Stimulated activated CD4-positive, alpha-beta T cell treated with anti-CD3 and anti-CD28 coated beads, Interleukin-12 subunit alpha, Interleukin-12 subunit beta, amount 100 ng/mL, for 4 hours (primary cell): ENCODE measurements at places on chromosomes 12 and 14.
A peak's percentile ranks its signal among the peaks of the same experiment; 100 is the strongest.

GRCh38 chr12:3342051-3342450, 149.0 kb upstream of the PRMT8 start:
- no peak for DNase-seq

- DNase-seq: peak; percentile 28
Measured at GRCh38 chr12:46373301-46374296, 1.0 kb upstream of the SLC38A2 start.

- DNase-seq: no peak
Measured at GRCh38 chr12:64681200-64682052, 71.1 kb downstream of the RASSF3 start.

- DNase-seq: no peak
Measured at GRCh38 chr14:22320362-22320750, 268.7 kb downstream of the DAD1 start.

DNA sequence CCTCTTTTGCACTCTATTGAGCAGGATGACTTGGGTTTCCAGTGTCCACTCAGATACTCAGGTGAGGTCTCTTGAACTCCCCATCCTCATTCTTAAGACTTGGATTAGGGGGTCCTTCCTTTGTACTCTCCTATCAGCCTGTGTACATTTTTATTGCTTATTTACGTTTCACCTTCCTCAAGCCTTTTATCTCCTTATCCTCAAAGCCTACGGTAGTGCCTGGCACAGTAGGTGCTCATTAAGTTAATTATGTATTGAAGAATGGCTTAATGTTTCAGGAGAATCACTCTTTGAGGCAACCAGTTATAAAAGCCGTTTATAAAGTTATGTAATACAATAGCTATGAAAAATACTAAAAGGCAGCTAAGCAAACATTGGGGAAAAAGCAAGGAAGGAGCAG, 315.7 kb downstream of the NPAS3 start:
- DNase-seq: no peak

- DNase-seq: no peak
Measured at GRCh38 chr12:1792406-1792805, 28.0 kb upstream of the LRTM2 start.

GRCh38 chr14:105087308-105087962, 22.2 kb upstream of the GPR132 start:
- DNase-seq: no peak

DNA sequence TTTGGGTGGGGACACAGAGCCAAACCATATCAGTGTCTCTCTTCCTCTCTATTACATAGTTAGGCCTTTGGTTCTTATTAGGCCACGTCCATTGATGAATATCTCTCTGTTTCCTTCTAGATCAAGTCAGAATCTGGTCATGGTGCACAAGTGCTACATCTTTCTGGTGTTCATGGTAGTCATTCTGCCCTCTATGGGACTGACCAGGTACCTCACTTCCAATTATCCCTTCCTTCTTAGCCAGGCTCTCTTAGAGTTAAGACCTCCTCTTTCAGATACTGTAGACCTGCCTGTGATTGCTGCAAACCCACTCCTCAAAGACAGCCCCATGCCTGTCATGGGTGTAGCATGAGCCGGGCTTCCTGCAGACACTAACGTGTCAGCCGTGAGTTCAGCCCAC, 25.2 kb downstream of the NGB start:
- no peak for DNase-seq

DNA sequence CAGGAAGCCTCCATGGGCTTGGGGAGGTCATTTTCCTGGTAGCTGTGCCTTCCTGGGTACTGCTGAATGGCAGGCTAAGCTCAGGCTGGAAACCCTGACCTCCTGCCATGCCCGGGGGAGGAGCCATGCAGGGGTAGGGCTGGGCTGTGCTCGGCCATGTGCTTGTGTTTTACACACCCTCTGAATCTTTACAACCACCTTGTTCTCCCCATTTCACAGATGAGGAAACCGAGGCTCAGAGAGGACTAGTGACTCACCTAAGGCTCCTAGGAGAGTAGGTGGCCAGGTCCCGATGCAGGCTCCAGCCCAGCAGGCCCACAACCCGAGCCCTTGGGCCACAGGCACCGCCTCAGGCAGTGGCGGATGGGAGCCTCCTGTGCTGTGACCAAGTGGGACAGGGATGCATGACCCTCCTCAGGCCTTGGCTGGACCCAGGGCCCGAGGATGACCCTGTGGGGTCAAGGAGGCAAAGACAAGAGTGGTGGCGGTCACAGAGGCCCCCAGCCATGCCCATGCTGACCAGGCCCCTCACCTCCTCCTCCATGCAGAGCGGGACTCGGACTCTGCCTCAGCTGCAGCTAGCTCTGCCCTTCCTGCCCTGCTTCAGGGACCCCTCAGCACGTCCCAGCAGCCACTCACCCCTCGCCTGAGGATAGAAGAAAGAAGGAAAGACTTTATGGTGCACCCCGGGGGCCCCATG, 136.1 kb downstream of the CALM1 start:
- no peak for DNase-seq

DNA sequence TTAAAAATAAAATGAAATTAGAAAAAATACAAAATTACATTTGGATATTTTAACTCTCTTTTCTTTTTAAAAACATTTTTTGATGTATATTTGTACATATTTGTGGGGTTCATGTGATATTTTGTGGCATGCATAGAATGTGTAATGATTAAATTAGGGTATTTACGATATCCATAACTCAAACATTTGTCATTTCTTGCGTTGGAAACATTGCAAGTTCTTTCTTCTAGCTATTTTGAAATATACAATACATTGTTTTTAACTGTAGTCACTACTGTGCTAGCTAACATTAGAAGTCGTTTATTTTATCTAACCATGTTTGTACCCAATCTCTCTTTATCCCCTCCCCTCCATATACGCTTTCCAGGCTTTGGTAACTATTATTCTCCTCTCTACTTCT, 13.9 kb upstream of the EIF2S3B start:
- DNase-seq: no peak

DNA sequence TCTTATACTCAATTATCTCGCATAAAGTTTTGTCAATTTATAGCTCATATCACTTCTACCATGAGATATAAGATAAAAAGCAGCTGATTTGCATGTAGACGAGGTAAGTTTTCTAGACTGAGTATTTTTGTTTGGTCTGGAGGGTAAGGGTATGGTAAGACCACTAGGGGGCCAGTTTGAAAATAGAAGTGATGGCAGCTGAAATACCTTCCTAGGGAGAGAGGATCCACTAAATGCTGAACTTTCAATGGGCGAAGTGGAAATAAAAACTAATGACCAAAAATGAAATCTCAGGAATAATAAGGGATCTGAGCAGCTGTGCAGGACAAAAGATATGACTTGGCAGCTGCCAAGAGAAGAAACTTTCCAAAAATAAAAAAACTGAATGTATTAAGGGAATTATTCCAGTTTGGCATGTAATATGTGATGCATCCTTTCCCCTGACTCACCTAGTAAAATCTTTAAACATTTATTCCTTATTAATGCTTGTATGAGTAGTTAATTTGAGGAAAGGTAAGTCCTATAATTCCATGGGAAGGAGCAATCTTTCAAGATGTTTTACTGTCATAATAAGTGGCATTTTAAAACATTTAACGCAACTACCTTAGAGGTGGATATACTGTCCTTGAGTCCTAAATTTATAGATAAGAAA, 754.5 kb downstream of the C12orf50 start:
- no peak for DNase-seq

GRCh38 chr12:131210506-131211339, 257.0 kb downstream of the ADGRD1 start:
- DNase-seq: no peak

GRCh38 chr12:52181746-52182145, 10.1 kb downstream of the KRT80 start:
- DNase-seq: no peak

GRCh38 chr12:14540801-14541462, 26.8 kb downstream of the PLBD1 start:
- DNase-seq: no peak

DNA sequence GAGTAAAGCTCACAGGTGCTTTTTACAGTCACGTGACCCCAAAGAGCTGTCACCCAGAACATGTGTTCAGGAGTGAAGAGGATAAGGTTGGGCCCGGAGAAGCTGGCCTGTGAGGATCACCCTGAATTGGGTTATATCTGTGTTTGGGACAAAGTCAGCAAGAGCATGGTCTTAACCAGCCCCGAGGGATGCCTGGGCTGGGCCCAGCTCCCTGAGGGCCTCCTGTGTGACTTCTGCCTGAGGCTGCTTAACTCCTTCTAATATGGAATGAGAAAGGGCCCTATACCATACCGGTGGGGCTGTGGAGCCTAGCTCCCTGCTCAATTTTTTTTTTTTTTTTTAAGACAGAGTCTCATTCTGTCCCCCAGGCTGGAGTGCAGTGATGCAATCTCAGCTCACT, 2.5 kb downstream of the CDCA4 start:
- no peak for DNase-seq

DNA sequence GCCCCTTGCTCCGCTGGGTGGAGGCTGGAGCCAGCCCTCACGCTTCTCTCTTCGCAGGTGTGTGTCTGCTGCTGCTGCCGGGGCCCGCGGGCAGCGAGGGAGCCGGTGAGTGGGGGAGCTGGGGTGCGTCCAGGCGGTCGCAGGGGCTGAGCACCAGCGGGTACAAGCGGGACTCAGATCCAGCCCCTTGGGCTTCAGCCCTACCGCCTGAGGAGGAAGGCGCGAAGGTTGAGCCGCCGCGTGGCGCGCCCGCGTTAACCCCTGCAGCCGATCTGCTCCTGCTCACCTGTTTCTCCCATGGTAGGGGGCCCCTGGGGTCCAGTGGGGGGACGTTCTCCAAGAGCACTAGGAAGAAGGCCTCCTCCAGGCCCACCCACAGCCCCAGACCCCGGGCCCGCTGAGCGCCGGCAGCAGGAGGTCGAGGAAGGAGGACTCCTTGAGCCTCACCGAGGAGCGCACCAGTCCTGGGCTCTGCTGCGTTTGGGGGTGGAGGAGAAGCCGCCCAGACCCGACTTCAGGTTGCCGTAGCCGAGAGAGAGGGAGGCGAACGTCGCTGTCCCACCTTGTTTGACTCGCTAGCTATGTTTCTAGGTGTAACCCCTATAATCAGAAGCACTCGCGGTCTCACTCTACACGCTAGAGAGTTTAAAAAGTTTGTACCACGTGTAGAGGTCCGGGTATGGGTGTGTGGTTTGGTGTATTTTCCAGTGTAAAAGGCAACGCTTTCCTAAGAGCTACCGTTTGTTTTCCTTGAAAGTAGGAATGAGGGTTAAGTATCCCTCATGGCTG, 834 bp downstream of the COCH start:
- peak; percentile 9 for DNase-seq

DNA sequence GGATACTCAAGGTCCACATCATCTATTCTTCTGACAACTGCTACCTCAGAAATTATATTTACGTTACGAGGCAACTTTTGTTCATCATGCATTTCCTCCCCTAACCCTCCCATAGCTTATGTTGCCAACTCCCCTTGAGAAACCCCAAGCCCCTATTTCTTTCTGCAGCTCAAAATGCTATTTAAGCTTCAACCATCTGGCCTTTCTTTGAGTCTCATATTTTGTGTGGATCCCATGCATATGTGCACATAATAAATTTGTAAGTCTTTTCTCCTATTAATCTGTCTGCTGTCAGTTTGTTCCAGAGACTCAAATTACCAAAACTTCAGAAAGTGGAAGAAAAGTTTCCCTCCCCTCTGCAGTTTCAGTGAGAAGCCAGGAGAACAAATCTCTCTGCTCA, 444.1 kb downstream of the TRHDE start:
- no peak for DNase-seq

DNA sequence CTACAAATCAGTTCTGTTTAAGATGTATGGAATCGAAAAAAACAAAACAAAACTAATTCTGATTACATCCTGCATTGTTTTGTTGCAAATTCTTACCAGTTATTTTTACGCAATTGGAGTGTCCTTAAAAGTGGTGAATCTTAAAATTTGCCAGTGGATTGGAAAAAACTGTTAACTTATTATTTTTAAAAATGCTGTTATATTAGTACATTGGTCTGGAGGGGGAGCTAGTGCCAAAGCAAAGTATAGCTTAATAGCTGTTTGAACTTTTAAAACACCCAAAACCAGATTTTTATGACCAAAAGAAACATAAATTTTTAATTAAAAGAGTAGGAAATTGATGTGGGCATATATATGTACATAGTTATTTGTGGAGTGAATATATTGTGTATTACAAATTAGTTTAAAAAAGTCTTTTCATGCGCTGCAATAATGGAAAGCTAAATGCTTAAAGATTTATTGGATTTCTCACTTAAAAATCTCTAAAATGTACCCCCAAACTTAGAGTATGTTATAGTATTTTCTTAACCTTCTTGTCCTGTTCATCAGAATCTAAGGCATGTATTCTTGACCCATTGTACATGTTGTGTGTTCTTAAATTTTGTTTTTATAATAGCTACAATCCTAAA, 2.5 kb downstream of the FUT8 start:
- no peak for DNase-seq

DNA sequence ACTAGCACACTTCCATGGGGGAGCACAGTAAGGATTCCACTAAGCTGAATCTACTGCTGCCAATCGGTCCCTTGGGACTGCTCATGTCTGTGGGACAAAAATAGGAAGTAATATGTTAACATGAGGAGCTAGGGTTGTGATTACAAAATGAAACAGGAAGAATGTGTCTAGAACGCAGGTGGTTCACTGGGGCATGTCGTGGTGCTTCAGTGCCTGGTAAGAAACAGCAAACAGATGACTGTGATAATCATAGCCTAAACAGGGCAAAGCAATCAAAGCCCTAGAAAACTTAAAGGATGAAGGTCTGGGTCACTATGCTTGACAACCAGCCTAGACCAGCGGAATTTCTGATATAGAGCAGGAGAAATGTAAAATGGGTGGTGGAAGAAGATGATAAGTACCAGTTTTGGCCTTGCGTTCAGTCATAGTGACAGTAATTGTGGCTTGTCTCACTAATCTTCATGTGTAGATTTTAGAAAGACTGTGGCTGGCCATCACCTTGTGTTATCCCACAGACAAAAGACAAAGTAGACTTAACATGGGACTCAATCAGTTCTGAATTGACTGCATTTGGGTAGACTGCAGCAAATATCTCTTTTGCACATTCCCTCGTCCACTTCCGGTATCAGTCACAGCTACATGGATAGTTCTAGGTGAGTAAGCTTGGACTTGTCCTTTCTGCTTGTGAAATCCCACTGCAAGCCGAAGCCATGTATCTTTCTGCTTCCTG, 51.4 kb downstream of the WASHC3 start:
- no peak for DNase-seq

GRCh38 chr14:92726135-92726932, 22.1 kb downstream of the LGMN start:
- DNase-seq: no peak

DNA sequence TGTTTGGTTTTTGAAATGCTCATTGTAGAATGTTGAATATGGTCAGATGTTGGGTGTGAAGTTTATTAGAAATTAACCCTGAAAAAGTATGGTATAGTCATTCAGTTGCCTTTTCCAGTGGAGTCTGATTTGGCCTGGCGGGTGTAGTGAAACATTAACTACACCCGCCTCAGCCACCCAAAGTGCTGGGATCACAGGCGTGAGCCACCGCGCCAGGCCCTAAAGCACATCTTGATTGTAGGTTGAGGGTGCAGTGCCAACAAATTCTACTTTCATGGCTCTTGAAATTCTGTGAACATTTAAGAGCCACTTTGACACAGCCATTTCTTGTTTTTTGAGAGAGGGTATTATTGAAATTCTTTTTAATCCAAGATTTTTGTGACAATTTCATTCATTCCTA, 624.9 kb downstream of the DIO2 start:
- DNase-seq: no peak

- no peak for DNase-seq
Measured at GRCh38 chr12:126191031-126191891, 1126.0 kb downstream of the AACS start.

GRCh38 chr12:89251342-89252271, 100.7 kb downstream of the DUSP6 start:
- no peak for DNase-seq

GRCh38 chr12:67498991-67499390, 149.6 kb upstream of the DYRK2 start:
- DNase-seq: no peak
